ENCODE measurements at places on chromosomes 3 and 15.

GRCh38 chr3:167941234-167941995 is 154.3 kb downstream of the GOLIM4 start:
- DNase-seq = peak; percentile 9

DNA sequence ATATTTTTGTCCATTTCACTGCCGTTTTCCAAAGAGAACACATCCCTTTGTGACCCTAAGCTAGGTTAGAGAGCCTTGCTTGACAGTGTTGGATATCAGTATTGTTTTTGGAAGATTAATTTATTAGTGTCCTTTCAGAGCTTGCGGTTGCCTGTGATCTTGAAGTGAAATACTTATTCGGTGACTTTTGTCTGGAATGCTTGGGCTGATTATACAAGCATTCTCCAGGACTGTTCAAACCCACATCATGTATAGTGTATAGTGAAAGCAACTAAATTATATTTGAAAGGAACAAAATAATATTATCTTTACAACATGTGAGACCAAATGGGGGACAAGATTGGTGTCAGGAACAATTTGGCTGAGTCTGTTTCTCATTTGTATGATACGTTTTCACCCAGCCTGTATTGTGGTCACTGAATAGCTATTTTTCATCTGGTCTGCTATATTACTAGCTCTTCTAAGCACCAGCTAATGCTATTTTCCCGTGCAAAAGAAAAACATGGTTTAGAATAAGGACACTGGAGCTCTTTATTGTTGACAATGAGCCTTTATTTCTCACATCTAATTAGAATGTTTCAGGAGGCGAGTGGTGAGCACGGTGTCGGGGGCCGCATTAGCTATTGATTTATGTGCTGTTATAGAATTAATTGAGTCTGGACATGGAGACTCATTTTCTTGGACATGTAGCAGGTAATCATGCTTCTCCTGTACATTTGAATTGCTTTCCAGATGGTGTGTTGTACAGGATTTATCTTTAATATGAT is 158.1 kb downstream of the APBA2 start:
- no peak for DNase-seq

GRCh38 chr15:78047761-78048627 is 29.5 kb downstream of the TBC1D2B start:
- DNase-seq = no peak

GRCh38 chr3:121794264-121794983 is 40.4 kb downstream of the IQCB1 start:
- no peak for DNase-seq

DNA sequence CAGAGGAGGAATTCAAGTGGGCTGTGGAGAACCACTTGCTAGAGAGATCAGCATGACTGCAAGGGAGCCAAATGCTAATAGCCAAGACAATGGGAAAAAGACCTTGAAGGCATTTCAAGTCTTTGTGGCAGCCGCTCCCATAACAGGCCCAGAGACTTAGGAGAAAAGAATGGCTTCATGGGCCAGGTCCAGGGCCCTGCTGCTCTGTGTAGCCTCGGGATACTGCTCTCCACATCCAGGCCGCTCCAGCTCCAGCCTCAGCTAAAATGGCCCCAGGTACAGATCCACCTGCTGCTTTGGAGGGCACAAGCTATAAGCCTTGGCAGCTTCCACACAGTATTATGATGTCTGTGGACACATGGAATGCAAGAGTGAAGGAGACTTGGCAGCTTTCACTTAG is 157.7 kb downstream of the NECTIN3 start:
- no peak for DNase-seq

DNA sequence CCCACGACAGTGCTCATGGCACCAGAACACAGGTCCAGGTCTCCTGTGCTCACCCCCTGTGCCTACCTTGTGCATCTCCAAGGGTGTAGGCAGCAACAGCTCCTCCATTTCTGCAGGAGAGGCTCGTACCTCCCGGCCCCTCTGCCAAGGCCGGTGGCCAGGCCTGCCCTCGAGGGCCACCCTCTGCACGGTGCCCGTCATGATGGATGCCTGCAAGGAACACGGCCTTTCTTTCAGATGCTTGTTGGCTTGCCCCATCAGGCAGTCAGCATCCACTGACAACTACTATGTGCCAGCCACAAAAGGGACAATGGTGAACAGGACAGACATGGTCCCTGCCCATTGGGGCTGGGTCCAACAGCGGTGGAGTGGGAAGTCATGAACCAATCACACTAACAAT is 43.8 kb downstream of the GRIP2 start:
- DNase-seq = no peak

DNA sequence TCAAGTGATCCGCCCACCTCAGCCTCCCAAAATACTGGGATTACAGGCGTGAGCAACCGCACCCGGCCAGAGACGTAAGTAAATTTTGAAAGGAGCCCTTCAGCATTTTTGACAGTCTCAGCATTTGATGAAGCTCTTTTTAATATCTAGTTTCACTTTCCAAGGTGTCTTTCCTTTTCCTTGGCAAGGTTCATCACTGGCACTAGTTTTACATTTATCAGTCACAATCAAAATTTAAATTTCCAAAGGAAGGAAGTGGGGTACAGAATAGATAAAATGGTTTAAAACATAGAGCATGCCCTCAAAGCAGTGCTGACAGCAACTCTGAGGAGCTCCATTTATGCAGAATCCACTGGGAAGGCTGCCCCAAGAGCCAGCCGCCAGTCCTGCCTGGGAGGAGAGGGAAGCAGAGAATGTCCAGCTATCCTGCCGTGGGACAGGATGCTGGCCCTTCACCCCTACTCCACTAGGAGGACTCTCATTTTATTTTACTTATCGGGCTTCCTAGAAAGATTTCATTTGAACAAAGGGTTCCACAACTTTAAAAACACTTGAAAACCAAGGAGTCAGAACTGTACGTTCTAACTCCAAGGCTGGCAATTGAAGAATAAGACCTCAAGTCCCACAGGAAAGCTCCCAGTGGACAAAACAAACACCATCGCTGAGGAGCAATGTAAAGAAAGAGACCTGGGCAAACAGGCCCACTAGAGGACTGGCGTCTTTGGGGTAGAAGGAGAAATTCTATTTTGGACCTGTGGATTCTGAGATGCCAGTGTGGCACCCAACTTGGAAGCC is 9.9 kb downstream of the SFMBT1 start:
- DNase-seq = no peak

GRCh38 chr3:128561504-128561903 is 68.5 kb upstream of the GATA2 start:
- no peak for DNase-seq

DNA sequence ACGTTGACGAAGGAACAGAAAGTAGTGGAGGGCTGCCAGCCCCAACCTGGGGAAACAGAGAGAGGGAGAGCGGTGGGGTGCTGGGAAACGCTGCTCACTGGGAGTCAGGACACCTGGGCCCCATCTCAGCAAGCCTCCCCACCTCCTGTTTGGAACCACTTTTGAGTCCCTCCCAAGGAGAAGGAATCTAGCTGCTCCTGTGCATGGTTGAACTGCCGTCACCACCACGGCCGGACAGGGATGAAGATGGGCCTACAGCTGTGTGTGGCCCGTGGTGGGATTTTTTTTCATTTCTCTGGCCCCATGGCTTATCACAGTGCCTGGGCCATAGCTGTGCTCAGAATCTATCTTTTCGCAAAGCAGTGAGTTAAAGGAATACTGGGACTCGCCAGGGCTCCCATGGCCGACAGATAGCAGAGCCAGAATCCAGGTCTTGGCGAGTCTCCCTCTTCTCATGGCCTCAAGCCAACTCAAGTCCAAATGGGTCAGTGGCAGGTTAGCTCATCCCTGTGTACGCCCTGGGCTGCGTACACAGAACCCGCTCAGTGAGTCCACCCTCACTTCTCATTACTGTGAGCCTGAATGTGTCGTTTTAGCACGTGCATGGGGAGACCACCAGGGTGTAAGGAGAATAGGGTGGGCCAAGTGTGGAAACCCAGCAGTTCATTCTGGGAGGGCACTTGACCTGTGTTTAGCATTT is 271.2 kb downstream of the FAM43A start:
- no peak for DNase-seq

GRCh38 chr15:74954515-74954914 is 2.1 kb downstream of the RPP25 start:
- no peak for DNase-seq

DNA sequence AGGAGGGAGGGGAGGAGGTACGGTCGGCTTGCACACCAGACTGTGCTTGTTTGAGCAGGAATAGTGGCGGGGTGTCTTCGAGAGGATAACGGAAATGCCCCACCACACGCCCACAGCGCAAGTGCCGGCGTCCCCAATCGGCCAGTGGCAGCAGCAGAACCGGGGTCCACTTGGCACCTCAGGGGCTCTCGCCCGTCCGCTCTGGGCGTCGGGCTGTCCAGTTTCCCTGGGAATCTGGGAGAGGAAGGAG is 53.7 kb downstream of the CCDC54 start:
- DNase-seq = no peak

DNA sequence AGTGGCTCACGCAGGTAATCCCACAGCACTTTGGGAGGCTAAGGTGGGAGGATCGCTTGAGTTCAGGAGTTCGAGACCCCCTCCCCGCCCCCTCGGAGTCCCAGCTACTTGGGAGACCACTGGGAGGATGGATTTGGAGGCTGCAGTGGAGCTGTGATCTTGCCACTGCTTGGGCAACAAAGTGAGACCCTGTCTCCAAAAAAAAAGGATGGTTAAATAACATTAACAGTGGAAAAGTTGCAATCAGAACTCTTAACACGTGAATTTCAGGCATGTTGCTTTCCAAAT is 1.4 kb upstream of the TMEM87A start:
- DNase-seq = no peak

GRCh38 chr3:140394488-140395133 is 283.3 kb upstream of the TRIM42 start:
- no peak for DNase-seq

DNA sequence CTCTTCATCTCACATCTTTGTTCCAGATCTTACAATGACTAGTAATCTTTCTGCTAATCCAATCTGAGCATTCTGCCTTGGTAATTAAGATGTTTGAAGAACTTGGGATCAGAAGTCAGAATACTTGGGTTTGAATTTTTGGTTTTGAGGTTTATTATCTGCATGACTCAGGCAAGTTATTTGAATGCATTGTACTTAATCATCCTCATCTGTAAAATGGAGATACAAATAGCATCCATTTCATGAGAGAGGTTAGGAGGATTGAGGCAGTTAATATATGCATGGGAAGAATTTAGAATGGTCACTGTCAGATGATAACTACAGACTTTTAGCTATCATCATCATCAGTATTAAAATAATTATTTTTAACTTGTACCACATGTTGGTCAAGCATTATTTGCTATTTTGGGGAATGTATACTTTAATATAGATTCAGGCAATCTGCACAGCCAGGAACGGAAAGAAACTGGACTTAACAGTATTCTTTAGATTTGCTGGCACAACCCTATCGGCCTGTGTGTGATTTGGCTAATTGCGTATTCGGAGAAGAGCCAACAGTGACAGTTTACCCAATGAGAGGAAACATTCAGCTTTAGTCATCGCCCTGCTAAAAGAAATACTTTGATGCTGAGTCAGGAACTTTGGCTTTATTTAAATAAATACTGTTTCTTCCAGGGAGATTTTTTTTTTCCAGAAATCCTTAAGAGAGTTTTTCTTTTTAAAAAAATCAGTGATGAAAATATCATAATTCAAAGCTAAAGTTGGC is 600.0 kb downstream of the ROBO1 start:
- DNase-seq = no peak

- DNase-seq = no peak
Measured at GRCh38 chr3:132386259-132386658, 31.0 kb upstream of the DNAJC13 start.

DNA sequence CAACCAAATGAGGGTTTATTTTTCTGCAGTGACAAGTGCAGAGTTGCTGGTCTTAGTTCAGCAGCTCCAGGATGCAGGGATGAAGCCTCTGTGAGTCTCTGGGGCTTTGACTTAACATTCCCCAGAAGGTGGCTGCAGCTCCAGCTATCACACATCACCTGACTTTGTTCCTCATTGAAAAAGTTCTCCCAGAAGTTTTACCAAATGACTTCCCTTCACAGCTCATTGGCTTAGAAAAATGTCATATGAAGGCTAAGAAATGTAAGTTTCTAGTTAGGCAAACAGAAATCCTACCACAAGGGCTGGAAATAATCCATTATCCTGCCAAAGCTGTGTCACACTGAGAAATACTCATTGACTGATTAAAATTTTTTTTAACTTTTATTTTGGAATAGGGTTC is 184.9 kb downstream of the MINAR1 start:
- no peak for DNase-seq

DNA sequence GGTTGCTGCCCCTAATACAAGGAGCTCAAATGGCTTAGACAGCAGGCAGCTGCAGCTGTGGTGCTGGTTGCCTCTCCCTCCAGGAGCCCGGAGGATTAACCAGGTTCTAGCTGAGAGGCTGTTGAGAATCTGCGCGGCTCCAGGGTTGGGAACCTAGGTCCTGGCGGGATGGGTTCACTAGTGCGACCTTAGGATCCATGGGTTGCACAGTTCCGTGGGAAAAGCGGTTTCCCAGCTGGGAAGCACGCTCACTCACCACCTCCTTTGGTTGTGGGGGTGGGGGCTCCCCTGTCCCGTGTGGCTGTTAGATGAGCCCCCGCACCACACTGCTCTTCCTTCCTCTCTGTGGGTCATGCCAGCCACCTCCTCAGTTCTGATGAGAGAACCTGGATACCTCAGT is 375.1 kb upstream of the ARRDC4 start:
- DNase-seq = no peak

DNA sequence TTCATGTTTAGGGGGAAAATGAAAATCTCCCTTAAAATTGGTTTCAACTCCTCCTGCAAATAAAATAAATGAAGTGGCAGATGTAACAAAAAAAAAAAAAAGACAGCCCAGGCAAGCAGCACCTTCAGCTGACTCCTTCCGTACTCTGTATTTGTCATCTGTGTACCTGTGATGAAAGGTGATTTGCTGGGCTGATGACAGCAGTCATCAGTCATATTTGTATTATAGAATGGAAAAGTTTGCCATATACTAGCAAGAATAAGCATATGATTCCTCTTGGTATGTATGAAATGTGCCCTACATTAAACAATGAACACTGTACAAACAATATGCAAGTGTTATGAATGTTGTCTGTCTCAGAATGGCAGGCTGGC is 44.1 kb upstream of the WWTR1 start:
- DNase-seq = no peak

DNA sequence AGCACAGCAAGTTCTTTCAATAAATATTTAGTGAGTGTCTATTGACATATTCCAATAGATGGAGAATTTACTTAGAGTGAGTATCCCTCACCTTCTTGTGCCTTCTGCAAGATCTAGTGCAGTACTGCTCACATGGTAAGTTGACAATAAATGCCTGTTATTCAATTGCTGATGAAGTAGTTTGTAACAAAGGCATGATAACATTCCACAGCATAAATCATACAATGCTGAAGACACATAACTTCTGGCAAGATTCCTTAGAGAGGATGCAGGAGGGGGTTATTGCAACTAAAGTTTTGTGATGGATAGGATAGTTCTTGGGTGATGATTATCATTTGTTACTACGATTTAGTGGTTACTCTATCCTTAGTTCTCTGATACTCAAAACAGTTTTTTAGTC is 112.2 kb upstream of the RBMS3 start:
- DNase-seq = no peak
